Stimulated activated naive B cell treated with anti-CD40 and anti-IgM and Interleukin-4, amounts not matched to agents 10 μg/mL and 1 μg/mL and 100 μg/mL, for 72 hours (primary cell): ENCODE measurements at places on chromosomes 1 and 21.

DNA sequence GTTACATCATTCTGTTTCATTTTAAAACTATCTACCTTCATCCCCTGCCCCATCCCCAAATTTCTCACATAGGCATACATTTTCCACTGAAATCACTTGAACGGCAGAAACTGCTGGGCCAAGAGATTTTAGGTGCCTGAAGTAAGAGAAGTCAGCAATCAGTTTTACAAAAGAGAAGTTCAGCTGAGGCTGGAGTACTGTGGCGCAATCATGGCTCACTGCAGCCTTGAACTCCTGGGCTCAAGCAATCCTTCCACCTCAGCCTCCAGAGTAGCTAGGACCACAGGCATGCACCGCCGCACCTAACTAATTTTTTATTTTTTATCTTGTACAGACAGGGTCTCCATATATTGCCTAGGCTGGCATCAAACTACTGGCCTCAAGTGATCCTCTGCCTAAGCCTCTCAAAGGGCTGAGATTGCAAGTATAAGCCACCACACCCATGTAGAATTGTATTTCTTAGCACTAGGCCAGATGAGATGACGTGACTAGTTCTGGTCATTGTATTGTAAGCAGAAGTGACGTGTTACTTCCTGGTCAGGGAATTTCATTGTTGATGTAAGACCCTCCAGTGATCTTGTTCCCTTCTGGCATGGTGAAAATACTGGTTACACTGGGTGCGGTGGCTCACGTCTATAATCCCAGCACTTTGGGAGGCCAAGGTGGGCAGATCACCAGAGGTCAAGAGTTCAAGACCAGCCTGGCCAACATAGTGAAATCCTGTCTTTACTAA lies 7.1 kb downstream of the BECN2 start:
- no peak for DNase-seq

DNA sequence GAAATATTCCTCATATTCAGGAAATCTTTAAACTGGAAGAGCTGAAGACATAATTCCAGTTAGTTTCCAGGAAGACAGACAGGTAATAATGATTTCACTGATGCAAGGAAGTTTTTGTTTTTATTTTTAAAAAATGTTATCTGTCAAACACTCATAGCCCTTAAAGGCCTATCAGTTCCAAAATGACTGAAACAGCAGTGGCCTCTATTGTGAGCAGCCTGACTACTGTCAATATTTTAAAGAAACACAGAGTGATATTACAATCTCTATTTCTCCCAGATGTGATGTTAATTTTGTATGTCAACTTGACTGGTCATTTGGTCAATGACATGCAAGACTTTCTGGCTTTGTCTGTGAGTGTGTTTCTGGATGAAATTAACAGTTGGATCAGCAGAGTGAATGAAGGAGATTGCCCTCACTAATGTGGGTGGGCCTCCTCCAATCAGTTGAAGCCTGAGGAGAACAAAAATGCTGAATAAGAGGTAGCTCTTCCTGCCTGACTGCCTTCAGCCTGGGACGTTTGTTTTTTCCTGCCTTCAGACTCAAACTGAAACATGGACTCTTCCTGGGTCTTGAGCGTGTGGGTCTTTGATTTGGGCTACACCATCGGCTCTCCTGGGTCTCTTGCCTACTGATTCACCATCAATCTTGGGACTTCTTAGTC lies 31.3 kb upstream of the SLC30A10 start:
- no peak for DNase-seq

DNA sequence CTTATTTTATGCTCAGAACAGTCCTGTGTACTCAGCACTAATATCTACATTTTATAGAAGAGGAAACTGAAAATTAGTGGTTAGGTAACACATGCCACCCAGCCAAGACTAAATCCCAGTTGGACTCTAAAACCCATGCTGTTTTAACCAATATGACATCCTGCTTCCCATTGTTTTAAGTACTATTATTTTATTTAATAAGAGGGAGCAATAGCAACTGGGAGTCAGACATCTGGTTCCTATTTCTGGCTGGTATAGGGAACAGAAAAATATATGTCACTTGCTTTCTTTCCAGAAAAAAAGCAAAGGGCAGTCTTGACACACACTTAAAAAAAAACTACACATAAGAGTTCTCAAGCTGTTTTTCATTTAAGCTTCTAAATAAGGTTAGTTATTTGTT lies 11.9 kb downstream of the KLHL12 start:
- DNase-seq = no peak

GRCh38 chr1:243287652-243288051 lies 31.8 kb downstream of the SDCCAG8 start:
- peak; percentile 42 for DNase-seq

- DNase-seq = peak; percentile 56
These were observed 53.1 kb upstream of the LBR start for GRCh38 chr1:225480825-225481434.

GRCh38 chr1:113760102-113761080 lies 1.1 kb upstream of the PHTF1 start:
- no peak for DNase-seq

GRCh38 chr1:225974454-225974853 lies 24.7 kb downstream of the SDE2 start:
- DNase-seq = no peak

DNA sequence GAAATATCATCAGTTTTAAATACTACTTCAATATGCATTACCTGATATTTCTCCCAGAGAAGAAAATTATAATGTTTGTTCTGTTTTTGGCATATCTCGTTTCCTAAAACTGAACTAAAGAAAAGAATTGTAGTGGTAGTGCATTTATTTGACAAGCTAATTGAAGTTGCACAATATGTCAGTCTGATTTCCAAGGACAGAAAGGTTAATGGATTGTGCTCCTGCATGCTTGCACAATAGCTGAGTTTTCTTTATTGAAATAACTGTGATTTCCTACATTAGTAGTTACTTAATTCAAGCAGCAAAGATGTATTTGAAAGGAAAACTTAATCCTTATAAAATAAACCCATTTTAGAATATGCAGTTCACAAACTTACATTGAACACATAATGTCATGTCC lies 2047.7 kb downstream of the NCAM2 start:
- DNase-seq = no peak

DNA sequence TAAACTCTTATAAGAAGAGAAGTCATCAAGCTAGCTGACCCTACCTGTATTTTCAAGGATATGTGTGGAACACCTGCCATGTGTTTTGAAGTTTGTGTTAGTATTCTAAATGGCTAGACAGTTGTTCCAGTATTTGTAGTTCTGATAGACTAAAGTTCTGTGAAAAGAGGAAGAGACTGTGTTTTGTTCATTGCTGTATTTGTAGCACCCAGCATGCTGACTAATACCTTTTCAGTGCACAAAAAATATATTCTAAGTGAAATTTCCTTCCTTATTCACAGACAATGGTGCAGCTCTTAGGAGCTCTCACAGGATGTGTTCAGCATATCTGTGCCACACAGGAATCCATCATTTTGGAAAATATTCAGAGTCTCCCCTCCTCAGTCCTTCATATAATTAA lies 8.2 kb upstream of the METTL18 start:
- DNase-seq = no peak

- peak; percentile 78 for DNase-seq
These were observed 500 bp upstream of the PEA15 start for GRCh38 chr1:160204526-160205241.

GRCh38 chr21:26445440-26445839 lies 127.6 kb downstream of the CYYR1 start:
- no peak for DNase-seq

- no peak for DNase-seq
These were observed 217.9 kb downstream of the CTH start for GRCh38 chr1:70628973-70629372.

- DNase-seq = no peak
These were observed 6.6 kb downstream of the EPHB2 start for GRCh38 chr1:22717037-22717760.

- DNase-seq = no peak
These were observed 141.9 kb upstream of the TMEM51 start for GRCh38 chr1:15011661-15012060.

- no peak for DNase-seq
These were observed 12.3 kb downstream of the SLC9C2 start for GRCh38 chr1:173590557-173590956.

- no peak for DNase-seq
These were observed 13.9 kb upstream of the ASAP3 start for GRCh38 chr1:23497777-23498439.

- DNase-seq = no peak
These were observed 123.9 kb downstream of the GLIS1 start for GRCh38 chr1:53615101-53615500.

DNA sequence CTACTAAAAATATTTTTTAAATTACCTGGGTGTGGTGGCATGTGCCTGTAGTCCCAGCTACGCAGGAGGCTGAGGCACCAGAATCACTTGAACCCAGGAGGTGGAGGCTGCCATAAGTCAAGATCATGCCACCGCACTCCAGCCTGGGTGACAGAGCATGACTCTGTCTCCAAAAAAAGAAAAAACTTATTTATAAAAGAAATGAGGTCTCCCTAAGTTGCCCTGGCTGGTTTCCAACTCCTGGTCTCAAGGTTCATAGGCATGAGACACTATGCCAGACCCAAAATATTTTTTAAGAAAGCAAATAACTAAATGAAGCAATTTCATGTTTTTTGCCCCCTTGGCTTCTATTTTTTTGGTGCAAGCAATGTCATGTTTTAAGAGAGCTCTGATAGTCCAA lies 32.9 kb downstream of the EIF4G3 start:
- no peak for DNase-seq

DNA sequence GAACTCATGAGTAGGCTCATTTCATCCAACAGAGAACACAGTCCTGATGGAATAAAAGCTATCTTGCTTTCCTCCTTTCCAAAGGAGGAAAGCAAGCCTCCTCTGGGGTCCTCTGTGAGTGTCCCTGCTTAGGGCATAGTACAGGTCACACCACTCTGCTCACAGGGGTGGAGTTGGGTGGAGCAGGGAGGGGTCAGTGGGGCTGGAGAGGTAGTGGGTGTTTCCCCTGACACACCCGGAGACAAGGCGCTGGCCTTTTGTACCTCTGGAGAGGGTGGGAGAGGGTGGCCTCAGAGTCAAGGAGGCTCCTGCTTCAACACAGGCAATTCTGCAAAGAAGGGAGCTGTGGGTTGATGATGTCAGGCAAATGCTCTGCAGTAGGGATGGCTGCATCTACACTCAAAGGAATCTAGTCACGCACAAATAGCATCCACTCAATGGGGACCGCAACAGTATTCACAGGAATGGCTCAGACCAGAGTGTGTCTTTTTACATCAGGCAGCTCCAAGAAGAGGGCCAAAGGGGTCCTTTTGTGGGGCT lies 58.6 kb upstream of the PLXNA2 start:
- DNase-seq = no peak

DNA sequence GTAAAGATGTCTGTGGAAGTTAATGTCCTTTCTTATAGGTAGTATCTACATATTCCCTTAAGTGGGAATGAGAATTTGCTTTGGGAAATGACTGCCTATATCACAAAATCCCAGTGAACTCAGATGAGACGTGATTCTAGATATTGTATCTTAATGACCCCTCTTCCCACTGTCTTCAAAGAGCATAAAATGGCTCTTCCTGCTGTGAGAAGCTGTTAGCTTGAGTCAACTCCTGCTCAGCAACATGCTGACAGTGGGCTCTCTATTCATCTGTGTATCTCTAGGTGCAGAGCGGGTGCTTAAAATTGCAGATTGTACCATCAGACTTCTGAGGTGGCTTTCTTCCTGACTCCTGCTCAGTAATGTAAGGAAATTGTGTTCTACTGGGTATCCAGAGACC lies 100.6 kb downstream of the SPAG17 start:
- DNase-seq = no peak

GRCh38 chr1:8674912-8675311 lies 142.5 kb downstream of the RERE start:
- DNase-seq = no peak

DNA sequence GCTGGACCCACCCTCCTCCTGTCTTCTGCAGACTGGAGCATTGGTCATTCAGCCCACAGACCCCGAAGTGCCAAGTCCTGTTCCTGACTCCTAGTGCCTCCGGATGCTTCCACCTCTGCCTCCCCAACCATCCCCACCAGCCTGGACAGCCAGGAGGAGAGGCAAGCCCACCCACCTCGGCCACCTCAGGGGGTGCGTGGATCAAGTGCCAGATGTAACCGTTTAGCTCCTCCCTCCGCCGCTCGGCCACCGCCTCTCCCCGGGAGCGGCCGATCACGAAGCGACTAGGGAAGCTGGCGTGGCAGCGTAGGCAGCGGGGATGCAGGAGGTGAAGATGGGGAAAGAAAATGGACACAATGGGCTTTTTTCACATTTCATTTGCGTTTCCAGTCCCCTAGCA lies 18.1 kb upstream of the PPP1R15B start:
- DNase-seq = no peak

- no peak for DNase-seq
These were observed 17.5 kb downstream of the CCT3 start for GRCh38 chr1:156320560-156320959.
